ENCODE measurements at places on chromosomes 11 and 22.

GRCh38 chr11:94525546-94526324, 13.5 kb downstream of the C11orf97 start:
- DNase-seq, result peak; percentile 86

DNA sequence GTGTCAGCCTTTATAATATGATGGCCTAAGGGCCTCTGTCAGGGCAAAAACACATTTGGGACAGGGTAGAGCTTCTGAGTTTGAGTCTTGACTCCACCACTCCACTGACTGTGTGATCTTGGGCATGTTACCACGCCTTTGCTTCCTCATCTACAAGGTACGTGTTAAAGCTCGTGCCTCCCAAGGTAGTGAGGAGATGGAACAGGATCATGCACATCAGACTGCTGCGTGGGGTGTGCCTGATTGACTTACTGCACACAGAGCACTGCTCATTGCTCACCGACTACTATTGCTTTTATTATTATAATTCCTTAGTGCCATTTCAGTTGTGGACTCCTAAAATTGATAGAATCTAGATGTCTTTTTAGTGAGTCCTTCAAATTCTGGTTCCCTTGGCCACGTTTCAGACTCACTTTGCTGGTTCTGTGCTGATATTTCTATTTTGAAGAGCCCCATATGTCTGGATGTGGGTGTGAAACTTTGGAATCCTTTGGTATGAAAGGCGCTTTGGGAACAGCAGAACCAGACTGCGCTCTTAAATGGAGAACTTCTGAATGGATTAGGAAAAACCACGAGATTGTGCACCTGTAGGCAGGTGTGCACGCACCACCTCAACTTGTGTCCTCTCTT, 44.1 kb upstream of the RAB1B start:
- DNase-seq, result no peak

DNA sequence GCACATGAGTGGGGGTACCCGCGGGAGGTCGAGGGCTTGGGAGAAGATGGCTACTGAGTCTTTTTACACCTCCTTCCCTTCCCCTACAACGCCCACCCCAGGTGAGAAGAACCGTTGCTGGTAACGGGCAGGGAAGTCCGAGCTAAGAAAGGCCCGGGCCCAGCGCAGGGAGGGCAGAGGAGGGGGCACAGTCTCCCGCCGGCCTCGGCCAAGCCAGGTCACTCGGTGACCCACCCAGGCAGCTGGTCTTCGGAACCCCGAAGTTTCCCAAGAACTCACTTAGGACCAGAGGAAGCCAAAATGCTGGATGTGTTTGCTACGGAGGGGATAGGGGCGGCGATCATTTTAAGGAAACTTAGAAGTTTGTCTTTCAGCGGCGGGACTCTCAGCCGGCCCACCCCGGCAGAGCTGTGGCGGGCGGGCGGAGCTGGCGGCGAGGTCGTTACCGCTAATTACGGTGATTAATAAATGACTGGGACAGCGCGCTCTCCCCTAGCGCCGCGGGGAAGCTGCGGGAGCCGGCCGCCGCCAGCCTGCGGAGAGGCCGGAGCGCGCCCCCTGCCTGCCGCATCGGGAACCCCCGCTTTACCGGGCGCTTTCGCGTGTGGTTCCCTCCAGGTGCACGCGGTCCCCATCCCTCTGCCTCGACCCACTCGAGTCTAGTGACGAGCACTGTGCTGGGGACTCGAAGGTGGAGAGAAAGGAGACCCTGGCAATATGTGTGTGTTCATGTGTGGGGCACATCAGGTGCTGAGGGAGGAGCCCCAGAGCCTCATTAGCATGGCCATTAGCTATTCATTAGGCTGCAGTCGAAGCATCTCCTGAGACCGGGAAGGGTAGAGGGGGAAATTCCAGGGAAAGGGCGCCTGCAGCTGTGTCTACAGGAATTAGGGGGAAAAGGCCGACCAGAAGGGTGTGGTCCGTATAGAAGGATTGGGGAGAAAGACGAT, 945 bp downstream of the ROBO3 start:
- DNase-seq, result peak; percentile 72

GRCh38 chr11:3920148-3920852, 64.8 kb downstream of the STIM1 start:
- DNase-seq, result no peak

DNA sequence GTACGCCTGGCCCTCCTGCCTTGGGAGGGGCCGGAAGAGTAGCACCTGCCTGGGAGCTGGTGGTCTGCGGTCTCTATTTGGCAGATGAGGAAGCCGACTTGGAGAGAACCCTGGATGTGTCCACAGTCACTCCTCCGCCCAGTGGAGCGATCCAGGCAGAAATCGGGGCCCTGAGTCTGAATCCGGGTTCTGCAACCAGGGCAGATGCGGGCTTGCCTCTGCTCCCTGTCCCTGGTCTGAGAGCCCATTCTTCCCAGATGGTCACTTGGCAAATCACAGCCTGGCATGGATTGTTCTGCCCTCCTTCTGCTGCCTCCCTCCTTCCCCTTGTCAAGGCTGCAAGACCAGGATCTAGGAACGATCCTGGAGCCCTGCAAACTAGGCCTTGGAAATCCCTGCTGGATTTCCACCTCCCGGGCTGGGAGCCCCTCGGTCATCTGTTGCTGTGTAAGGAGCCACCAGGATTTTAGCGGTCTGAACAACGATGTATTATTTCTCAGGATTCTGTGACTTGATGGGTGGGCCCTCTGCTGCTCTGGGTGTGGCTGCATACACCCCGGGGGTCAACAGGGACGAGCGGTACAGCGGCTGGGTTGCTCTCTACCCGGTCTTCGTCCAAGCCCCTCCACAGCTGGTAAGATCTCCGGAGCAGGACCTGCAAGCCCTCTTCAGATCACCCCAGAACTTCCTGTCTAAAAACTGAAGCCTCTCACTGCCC, 2.0 kb upstream of the ASCL2 start:
- DNase-seq, result no peak

DNA sequence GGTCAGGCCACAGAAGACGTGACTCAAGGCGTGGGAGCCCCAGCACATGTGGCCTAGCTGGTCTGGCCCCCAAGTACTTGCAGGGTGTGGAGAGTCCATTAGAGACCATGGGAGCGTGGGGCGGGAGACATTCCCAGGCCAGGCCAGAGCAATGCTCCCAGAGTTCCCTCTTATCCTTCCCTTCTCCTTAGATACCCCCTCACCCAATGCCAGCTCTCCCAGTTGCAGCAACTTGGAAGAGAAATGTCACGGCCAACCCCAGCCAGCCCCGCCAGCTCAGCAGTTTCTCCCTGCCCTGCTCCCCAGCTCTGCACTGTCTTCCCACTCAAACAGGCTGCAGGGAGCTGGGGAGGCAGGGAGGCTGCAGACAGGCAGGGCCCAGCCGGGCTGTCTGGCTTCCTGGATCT, 65.4 kb upstream of the TSPAN18 start:
- peak; percentile 61 for DNase-seq

DNA sequence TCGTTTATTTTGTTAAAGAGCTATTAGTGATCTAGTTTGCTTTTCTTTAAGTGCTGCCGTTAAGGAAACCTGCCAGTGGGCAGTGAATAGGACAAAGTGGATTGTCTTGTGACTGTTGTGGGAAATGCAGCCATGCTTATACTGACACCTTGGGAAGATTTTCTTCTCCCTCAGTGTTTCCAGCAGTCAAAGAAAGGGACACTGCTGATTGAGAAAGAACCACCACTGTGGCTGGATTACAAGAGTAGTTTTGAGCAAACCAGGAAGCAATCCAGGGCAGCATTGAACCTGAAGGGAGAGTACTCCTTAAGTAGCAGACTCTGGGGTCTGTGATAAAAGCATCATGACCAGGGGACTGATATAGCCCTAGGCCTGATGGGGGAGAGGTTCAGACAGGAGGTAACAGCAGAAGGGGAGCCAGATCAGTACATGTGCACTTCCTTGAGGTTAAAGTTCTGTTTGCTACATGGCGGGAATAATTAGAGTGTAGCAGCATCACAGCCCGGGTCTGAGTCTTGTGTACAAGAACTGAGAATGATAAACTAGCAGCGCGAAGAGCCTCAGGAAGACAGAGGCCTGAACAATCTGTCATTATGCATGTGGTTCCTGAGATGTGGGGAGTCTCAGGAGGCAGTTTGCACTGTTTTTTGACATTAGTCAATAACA, 167.8 kb downstream of the C11orf91 start:
- DNase-seq, result no peak
